ENCODE measurements at places on chromosomes 4 and X. TPM values are rescaled to one million over a fixed set of nuclear protein-coding genes. Genes with fewer than 3 reads are reported as not detected.

FAM133A gene
- total RNA-seq: 2.1 TPM

DNA sequence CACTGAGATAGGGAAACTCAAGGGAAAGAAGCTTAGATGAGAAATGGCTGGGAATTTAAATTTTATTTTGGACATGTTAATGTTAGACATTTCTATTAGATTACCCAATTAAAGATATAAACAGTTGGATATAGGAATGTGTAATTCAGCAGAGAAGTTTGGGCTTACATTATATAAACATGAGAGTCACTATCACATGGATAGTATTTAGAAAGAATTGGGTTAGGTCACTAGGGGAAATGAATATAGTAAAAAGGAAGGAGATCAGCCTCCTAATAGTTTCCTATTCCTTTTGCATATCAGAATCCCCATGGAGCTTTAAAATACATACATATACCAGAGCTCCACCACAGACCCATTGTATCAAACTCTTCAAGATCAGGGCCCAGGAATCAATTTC, 19.6 kb upstream of the CXCL5 start:
- no peak for DNase-seq

GRCh38 chr4:15244354-15244753, 183.5 kb upstream of the C1QTNF7 start:
- DNase-seq: no peak

MAGEA2 gene
- total RNA-seq: not detected

- DNase-seq: no peak
These were observed 15.1 kb upstream of the PRSS12 start for GRCh38 chr4:118367872-118368271.

DNA sequence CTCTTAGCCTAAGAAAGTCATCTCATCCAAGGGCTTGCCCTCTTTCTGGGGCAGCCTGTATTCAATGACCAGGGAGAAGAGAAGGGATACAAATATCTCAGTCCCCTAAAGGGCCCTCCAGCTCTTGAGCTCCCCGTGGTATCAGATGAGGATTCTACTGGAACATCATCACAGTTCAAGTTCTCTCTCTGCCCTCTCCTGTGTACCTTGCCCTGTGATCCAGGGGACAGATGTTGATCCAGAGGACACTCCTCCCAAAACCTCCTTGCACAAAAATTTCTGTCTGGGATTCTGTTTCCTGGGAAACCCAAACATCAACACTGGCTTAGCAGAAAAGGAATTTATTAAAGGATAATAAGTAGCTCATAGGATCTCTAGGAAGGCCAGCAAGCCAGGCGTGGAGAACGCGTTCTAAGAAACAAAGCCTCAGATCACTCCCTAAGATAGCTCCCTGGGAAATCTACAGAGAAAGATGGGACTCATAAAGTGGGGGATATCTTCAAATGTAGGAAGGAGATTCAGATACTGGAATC, 296.3 kb upstream of the KLF3 start:
- DNase-seq: no peak

DNA sequence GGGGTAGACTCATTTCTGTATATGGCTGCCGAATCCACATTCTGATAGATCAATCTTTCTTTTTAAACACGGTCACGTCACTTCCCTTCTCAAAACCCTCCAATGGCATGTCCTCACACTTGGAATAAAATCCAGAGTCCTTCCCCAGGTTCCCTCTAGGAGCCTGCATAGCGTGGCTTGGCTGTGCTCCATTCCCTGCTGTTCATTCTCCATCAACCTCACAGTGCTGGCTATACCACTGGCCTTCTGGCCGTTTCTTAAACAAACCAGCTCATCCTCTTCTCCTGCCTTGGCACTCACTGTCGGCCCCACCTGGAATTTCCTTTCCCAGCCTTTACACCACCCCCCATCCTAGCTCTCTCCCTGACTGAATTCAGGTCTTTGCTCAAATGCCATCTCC, 77.1 kb downstream of the RBM47 start:
- no peak for DNase-seq

DNA sequence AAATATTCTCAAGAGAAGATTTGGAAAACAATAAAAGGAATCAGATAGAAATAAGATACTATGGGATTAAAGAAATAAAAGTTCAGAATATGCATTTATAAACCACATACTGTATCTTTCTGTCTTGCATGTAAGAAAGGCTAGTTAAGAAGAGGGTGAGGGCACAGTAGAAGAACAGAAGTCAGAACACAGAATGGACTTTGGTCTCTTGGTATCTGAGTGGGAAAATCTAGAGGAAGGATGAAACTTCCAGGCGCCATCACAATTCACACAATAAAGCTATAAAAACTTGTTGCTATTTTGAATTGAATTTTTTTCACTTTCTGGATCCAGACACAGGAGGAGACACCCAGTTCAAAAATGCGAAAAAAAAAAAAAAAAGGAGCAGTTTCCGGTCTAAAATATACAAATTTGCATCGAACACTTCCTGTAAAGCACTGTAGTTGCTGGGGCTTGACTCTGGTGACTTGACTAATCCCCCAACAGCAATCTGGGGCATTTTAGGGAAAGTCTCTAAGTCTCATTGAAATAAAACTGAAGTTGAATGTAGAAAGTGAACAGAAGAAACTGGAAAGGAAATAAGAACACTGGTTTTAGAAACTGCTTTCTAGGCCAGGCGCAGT, 8.1 kb upstream of the NAAA start:
- DNase-seq: no peak

OPHN1 gene
- 3.0 TPM for total RNA-seq

- DNase-seq: no peak
These were observed 22.8 kb downstream of the VMA21 start for GRCh38 chrX:151419782-151420181.

DNA sequence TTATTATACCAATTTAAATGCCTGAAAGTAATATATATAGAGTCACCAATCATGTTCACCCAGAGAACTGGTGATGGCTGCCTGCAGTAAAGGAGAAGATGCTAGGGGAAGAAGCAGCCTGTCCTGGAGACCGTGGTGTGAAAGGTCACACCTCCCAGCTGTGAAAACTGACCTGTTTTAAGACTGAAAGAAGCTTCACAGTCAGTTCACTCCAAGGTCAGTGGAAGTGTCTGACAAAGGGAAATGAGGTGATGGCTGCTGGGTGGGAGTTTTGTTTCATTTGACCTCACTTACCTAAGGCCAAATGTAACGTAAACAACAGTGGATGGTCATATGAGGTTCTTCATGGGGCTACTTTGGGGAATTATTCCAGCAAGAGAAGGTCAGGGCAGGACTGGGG, 352.1 kb upstream of the GATB start:
- DNase-seq: no peak

GRCh38 chr4:101191302-101192098, 155.8 kb downstream of the PPP3CA start:
- DNase-seq: peak; percentile 12

NSDHL gene
- 10.5 TPM for total RNA-seq

HOPX gene
- 224 TPM for total RNA-seq

- DNase-seq: no peak
These were observed 352.6 kb downstream of the INPP4B start for GRCh38 chr4:142493255-142494110.

SPOCK3 gene
- total RNA-seq: not detected

DNA sequence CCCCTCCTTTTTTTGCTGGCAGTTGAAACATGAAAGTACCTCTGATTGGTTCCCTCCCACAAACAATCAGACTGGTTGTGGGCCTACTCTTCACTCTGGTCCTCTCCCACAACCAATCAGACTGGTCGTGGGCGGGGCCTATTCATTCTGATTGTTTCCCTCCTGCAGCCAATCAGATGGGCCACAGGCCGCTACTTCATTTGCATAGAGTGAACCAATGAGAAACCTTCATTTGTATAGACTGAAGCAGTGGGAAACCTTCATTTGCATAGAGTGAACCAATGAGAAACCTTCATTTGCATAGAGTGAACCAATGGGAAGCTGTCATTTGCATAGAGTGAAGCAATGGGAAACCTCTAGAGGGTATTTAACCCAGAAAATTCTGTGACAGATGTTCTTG, 55.2 kb downstream of the TRMT44 start:
- no peak for DNase-seq

GRCh38 chr4:186297013-186297645, 31.1 kb downstream of the F11 start:
- peak; percentile 33 for DNase-seq

NCAPG gene
- total RNA-seq: 44.1 TPM

All from NCI-H460 (cell line).